Adrenal gland (tissue), 19 donors: ENCODE measurements at places on chromosomes 5 and 9.

DNA sequence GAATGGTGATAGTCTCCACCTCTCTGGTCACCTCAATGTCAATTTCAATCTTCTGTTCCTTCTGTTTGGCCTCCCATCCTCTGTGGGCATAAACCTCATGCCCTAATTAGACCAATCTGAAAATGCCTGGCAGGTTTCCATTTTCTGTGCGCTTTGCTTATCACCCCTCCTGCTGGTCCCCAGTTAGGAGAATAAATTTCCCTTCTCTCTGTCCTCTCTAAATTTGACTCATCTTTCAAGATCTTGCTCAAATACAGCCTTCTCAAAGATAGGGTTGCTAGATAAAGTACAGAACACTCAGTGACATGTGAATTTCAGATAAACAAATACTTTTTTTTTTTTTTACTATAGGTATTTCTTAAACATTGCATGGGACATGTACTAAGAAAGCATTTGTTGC is 69.4 kb upstream of the CD180 start:
- no peak for DNase-seq

DNA sequence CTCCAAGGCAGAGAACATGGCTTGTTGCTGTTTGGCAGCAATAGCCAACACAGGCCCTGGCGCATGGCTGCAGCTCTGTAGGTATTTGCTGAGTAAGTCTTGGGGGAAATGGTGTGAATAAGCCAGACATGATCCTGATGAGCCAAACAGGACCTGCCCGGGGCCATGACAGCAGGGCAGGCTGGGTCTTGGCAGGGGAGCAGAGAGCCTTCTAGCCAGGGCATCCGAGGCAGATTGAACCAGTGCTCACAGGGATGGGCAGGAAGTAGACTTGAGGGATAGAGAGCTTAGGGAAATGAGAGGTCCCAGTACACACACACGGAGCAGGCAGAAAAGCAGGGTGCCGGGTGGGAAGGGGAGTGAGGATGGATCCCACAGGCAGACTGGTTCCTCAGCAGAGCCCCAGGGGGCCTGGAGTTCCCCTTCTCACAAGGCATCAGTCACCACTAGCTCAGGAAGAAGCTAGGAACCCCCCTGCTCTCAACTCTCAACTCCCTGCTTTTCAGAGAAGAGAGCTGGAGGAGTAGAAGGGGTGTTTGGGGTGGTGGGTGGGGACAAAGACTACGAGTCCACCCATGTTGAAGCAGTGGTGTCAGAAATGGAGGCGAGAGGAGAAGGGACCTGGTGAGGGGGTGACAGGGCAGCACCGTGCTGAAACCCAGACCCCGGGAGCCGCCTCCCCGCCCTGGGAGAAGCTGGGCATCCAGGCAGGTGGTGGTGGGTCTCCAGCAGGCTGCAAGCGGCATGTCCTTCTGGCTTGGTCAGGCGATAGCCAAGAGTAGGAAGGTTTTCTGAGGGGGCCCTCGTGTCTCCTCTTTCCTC is 111.1 kb downstream of the RGS3 start:
- no peak for DNase-seq

- no peak for DNase-seq
These were observed 10.9 kb downstream of the RNU6ATAC start for GRCh38 chr9:134153450-134153849.

- peak; percentile 55 for DNase-seq
These were observed 246.7 kb downstream of the ADAMTSL1 start for GRCh38 chr9:18720691-18721090.

DNA sequence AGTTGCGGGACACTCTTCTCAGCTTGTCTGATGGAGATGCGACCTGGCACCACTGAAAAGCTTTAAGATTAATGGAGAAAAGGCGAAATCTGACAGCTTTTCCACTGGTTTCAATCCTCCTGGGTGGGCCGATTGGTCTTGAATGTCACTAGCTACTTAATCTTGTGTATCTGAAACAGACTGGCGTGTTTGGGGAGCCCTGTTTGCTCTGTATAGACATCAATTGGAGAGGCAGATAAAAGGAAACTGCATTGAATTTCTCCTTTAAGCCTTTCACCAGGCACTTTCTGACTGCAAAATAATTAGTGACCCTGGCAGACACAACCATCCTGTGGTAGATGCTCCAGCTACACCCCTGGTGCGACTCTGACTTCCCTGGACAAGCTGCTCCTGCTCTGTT is 224.2 kb downstream of the NDUFS4 start:
- DNase-seq: no peak

DNA sequence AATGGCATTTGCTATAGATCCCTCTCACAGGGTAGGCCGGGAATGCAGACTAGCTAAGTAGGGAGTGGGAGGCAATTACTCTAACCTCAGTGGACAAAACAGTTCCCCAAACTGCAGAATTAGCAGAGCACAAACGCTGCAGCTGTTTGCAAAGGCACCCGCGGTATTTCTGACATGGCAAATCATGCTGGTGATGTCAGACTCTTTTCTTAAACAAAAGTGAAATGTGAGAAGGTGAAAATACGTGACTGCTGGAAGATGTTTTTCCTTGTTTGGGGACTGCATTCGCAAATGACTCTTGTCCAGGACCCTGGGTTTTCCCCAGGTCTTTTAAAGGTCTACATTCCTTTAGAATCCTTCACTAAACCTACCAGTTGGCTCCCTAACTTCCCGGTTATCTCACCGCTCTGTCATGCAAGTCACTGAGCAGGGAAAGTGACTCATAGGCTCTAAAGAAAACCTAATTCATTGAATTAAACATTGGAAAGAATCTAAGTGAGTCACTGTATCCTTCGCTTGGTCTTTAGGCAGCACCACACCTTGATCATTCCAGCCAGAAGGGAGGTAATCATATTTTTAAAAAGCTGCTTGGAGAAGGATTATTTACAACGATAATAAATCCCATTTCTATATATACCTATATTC is 91.5 kb upstream of the DNAH5 start:
- DNase-seq: peak; percentile 56

DNA sequence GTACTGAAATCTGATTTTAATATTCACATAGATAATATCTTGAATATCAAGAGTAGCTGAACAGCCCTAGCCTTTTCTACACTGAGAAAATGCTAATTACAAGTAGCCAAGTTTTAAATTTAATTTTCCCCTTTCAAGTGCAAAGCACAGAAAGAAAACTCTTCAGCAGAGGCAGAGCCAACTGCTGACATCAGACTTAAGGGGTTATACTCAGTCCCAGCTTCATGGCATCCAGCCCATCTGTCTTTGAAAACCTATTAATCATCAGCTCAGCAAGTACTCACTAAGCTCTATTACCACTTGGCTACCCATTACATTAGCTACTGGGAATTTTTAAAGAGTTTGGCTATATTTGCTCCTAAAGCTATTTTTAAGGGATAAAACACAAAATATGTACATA is 220.5 kb downstream of the SLC12A2 start:
- peak; percentile 58 for DNase-seq

GRCh38 chr9:111411266-111411665 is 72.9 kb downstream of the ECPAS start:
- DNase-seq: no peak

GRCh38 chr5:52799358-52799982 is 11.8 kb downstream of the ITGA1 start:
- peak; percentile 64 for DNase-seq

- no peak for DNase-seq
These were observed 18.1 kb downstream of the PRRC2B start for GRCh38 chr9:131411719-131412681.

DNA sequence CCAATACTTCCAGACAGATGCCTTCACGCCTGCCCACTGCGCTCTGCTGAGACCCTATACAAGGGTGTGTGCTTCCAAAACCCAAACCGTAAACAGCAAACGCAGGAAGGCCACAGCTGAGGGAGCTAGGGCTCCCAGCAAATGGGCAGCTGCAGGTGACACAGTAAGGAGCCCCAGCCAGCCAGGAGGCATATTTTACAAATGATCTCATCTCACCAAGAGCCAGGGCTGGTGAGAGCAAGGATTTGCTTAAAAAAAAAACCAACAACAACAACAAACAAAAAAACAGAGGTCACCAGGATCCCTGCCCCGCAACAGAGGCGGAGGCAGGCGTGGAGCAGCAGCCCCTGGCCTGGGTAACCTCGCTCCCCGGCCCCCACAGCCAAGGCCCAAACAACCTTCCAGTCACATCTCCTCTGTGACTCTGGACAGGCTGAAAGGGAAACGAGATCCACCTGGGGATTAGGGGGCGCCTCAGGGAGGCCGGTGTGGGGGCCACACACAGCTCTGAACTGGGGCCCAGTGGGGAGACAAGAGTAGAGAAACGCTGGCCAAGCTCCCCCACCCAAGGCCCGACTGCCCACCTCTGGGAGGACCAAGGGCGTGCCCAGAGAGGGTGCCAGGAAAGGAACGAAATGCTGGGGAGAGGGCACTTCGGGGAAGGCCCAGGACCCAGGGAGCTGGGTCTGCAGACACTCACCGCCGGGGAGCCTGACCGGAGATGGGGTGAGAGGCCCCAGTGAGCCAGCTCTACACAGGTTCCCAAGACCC is 3.3 kb downstream of the NACC2 start:
- no peak for DNase-seq

DNA sequence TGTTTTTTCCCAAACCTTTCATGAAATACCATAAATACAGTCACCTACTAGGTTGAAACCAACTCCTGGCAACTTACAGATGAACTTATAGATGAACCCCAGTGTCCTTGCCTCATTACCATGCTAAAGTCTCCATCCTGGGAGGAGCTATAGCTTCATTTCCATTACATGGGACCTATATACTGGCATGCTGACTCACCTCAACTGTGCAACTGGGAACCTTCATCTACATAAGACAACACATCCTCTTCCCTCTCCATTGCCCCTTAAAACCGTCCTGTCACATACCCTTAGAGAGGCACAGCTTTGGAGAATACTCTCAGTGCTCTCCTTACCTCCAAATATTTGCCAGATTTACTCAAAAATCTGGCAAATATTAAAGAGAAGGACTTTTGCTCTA is 638.3 kb downstream of the HTR1A start:
- DNase-seq: no peak

DNA sequence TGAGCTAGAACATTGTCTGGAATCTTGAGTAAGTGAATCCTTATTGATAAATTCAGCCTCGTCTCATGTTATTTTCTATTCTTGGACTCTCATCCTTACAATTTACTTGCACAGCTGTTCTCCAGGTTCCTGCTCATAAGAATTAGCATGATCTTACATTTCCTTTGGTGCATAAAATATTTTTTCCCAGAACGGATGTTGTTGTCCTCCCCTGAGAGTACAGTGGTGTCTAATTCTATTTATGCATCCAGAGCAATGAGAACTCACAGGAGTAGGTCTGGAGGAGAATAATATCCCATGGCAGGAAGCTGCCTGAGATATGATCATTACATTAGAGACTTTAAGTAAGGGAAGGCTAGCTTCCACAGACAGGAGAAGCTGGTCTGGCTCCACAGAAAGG is 178.4 kb upstream of the MAST4 start:
- no peak for DNase-seq

- DNase-seq: no peak
These were observed 7.5 kb upstream of the FST start for GRCh38 chr5:53472720-53473510.

DNA sequence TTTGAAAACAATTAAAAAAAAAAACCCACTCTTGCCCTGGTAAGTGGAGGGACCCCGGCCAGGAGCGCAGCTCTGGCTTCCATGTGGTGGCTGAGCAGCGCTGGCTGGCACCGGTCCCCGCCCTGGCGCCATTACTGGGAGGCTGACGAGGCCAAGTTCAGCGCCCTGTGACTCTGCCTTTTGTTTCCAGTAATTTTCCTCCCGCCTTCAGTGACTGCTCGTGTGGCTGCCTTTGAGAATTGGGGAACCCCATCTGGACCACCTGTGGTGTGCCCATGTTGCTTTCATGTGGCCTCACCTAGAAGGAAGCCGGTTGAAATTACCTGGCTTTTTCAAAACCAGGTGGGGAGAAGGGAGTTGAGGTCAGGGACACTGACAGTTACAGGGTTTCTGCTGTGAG is 136.1 kb downstream of the GAPVD1 start:
- DNase-seq: no peak

GRCh38 chr9:135591506-135592330 is 30.2 kb downstream of the PAEP start:
- DNase-seq: no peak

GRCh38 chr5:147072622-147073021 is 162.2 kb upstream of the STK32A start:
- DNase-seq: no peak

GRCh38 chr9:120914396-120914795 is 12.2 kb downstream of the TRAF1 start:
- peak; percentile 73 for DNase-seq

DNA sequence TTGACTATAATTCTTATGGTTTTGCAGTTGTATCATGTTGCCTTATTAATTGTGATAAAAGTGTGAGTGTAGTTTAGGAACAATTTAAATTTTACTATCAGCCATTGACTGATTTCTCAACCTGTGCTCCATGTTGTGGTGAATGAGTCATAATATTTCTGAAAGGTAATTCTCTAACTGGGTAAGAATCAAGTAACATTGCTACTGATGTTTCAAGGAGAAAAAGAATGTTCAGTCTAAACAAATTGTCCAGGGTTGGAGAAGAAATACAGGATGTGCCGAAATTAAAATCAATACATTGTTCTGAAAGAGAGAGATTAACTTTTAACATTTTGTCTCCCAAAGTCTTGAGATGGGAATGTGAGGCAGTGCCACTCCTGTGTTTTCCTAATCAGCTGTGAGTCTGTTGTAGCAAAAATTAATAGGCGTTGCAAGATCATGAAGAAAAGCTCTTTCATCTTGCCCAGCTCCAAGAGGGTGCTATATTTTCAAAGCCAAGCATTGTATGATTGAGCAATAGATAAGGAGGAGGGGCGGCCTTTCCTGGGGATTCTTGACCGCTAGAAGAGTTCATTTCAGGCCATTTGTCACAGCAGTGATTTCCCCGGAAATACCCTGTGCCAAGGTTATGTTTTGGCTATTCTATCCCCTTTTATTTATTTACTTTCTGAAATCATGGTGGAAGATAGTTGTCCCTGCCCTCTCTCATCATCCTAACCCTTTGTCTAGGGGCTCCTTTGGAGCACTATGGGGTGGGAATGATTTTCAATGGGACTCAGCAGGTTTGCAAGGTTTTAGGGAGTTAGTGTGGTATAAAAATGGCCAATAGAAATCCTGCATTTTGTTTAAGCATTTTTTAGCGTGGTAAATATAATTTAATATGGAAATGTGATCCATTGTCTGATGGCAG is 151.6 kb downstream of the FOCAD start:
- DNase-seq: peak; percentile 86
